ENCODE measurements at places on chromosomes 1 and 21.

GRCh38 chr1:161379071-161379470, 11.4 kb upstream of the CFAP126 start:
- no peak for DNase-seq

DNA sequence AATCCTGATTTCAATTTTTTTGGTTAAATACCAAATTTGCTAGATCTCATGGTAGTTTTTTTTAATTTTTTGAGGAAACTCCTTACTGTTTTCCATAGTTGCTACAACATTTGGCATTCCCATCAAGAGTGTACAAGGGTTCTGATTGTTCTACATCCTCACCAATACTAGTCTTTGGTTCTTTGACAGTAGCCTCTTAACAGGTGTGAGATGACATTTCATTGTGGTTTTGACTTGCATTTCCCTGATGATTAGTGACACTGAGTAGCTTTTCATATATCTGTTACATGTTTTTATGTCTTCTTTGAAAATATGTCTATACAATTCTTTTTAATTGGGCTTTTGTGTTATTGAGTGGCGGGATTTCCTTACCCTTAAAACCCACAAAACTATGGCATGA, 20.9 kb upstream of the RGS13 start:
- DNase-seq = no peak

- no peak for DNase-seq
Measured at GRCh38 chr1:178945763-178946266, 74.9 kb upstream of the ANGPTL1 start.

DNA sequence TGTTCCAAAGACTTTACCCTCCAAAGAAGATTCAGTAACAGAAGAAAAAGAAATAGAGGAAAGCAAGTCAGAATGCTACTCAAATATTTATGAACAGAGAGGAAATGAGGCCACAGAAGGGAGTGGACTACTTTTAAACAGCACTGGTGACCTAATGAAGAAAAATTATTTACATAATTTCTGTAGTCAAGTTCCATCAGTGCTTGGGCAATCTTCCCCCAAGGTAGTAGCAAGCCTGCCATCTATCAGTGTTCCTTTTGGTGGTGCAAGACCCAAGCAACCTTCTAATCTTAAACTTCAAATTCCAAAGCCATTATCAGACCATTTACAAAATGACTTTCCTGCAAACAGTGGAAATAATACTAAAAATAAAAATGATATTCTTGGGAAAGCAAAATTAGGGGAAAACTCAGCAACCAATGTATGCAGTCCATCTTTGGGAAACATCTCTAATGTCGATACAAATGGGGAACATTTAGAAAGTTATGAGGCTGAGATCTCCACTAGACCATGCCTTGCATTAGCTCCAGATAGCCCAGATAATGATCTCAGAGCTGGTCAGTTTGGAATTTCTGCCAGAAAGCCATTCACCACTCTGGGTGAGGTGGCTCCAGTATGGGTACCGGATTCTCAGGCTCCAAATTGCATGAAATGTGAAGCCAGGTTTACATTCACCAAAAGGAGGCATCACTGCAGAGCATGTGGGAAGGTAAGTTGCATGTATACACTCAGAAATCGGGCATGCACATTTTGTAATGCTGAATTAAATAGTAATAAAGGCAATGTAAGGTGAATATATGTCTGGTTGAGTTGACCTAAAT, 97.2 kb downstream of the ZFYVE9 start:
- peak; percentile 48 for DNase-seq

DNA sequence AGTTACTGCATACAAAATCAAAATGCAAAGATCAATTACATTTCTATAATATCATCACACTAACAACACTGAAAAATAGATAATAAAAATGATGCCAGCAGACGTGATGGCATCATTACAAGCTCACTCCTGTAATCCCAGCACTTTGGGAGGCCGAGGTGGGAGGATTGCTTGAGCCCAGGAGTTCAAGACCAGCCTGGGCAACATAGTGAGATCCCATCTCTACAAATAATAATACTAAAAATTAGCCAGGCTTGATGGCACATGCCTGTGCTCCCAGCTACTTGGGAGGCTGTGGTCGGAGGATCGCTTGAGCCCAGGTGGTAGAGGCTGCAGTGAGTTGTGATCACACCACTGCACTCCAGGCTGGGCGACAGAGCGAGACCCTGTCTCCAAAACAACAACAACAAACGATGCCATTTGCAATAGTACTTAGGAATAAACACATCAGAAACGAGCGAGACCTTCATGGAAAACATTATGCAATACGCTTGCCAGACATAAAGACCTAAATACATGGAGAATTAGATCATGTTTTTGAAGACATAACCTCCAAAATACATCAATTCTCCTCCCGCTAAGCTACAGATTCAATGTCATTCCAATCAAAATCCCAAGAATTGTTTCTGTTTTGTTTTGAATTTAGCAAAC, 86.6 kb upstream of the ERRFI1 start:
- no peak for DNase-seq

GRCh38 chr1:220315070-220315839, 43.0 kb upstream of the RAB3GAP2 start:
- no peak for DNase-seq

DNA sequence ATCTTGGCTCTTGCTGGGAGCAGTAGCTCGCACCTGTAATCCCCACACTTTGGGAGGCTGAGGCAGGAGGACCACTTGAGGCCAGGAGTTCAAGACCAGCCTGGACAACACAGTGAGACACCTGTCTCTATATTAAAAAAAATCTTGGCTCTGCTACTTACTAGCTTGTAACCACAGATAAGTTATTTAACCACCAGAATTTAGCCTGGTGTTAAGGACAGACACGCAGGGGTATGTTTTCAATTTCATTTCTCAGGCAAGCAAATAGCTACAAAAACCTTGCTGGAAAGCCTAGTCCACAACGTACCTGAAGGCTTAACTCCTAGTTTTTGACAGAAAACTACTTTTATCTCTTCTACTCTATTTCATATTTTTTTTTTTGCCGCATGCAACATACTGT, 24.8 kb upstream of the GFI1 start:
- no peak for DNase-seq

- peak; percentile 16 for DNase-seq
Measured at GRCh38 chr1:101002551-101002950, 23.0 kb downstream of the DPH5 start.

DNA sequence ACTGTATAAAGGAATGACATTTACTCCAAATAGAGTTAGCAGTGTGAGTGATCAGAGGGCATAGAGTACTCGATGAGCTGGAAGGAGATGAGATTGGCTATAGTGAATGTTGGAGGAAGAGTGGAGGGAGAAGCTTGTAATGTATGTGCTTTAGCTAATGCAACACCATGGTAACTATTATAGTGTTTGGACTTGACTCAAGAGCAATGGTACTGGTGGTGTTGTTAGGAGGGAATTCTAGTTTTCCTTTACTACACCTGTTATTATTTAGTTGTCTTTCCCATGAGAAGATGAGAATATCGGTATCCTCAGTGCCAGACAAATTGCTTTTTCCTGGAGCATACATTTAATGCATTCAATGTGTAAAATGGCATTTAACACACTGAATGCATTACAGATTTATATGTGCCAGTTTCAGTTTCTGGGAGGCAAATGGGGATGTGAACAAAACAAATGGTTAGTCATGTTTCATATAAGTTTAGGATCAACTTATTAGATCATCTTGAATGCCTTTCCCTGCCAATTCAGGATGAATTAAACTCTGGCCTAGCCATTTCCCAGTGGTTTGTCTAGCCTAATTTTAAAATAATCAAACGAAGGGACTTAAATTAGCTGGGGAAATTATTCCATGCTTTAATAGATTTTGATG, 291.1 kb upstream of the ADAMTS5 start:
- DNase-seq = no peak

GRCh38 chr1:155179112-155180031, 5.7 kb downstream of the TRIM46 start:
- no peak for DNase-seq

DNA sequence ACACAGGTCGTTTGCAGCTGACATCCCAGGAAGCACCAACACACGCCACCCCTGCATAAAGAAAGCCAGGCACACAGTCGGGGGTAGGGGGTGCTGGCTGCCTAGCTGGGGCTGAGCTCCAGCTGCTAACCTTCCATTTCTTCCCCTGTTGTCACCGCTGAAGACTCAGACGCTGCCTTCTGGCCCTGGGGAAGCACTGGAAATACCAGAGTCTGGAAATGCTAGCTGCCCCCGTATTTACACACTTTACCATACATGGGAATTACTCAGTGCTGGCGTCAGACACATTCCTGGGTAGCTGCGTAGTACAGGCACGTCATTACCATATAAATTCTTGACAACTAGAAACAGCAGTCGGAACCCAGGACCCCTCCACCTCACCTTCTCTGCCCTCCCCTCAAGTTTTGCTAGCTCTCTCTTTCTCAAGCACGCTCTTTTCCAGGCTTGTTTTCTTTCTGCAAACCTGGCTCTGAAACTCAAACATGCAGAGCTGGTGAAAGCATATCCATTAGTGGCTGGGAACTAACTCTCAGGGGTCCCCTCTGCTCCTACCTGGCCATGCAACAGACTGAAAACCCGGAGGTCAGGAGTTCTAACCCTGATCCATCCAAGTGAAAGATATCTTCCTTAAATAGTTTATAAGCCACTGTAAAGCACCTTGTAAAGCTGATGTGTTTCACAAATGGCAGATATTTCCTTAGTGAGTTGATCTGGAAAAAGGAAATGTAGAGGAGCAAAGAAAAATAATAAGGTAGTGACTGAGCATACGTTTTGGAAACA, 3.3 kb downstream of the CSRP1 start:
- DNase-seq = peak; percentile 98

DNA sequence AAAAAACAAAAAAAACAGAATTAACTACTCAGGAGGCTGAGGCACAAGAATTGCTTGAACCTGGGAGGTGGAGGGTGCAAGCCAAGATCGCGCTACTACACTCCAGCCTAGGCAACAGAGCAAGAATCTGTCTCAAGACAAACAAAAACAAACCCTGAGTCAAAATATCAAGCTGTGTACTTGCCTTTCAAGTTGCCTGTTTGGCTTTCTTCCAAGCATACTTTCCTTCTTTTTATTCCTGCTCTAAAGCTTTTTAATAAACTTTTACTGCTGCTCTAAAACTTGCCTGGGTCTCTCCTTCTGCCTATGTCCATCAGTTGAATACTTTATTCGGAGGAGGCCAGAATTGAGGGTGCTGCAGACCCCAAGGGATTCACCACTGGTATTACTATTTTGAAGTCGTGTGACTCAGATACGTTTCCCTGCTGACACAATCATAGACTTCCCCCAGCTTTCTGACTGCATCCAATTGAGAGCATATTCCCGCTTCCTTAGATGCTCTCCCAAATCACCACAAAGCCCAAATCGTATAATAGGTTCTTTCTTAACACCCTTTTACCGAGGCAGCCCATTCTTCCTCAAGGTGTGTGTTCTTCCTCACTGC, 3.5 kb upstream of the ACBD6 start:
- no peak for DNase-seq

DNA sequence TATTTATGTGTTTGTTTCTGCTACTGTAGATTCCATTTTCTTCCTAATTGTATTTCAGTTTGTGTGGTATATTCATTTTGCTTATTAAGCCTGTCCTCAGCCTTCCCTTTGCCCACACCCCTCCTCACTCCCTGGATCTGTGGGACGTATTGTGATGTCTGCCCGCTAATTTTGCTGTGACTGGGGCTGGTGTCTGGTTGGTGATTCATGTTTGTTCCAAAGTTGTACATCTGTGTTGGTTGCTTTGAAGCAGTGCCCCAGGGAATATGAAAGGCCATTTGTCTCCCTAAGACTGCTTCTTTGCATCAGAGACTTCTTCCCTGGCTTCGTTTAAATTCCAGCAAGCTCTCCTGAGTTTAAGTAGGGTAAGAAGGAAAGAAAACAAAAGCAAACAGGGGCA, 289.5 kb upstream of the SGIP1 start:
- no peak for DNase-seq

GRCh38 chr1:247747616-247748015, 325 bp downstream of the OR14A2 start:
- peak; percentile 72 for DNase-seq

Data from HCEC 1CT (cell line).